Prostate gland (tissue), 2 donors: ENCODE measurements at places on chromosomes 1 and 21.

DNA sequence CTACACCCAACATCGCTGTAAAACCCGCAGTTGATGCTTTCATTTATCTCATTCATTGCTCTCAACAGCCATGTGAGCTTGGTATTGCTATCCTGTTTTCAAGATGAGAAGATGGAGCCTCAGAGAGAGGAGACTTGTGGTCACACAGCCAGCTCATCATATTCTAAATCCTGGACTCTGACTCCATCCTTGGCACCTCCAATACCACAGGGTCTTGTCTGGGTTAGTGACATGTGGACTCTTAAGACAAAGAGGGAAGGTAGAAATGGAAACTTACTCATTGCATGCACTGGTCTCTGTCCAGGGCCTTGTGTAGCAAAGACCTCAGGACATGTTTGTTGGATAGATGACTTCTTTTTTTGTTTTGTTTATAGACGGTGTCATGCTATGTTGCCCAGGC, 7.0 kb upstream of the RNF19B start:
- DNase-seq = no peak

GRCh38 chr1:179310721-179311120, 17.1 kb downstream of the SOAT1 start:
- no peak for DNase-seq

DNA sequence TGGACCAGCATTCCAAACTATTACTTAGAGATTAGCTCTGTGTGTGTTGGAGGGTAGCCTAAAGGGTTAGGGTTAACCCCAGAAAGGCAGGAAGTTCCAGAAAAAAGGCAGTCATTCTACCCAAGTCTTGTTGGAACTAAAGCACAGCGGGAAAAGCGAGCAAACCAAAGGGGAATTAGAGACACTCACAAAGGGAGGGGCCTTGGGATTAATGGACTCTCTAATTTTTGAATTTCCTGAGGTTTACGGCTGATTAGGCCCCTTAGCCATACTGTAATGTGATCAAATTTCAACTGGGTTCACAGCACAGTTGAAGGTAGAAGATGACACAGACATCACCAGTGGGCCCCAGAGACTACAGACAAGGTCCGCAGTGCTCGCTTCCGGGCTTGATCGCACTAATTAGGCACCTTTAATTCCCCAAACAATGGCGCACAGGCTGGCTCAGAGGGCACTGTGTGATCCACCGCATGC, 28.3 kb downstream of the CAPZB start:
- DNase-seq = no peak

DNA sequence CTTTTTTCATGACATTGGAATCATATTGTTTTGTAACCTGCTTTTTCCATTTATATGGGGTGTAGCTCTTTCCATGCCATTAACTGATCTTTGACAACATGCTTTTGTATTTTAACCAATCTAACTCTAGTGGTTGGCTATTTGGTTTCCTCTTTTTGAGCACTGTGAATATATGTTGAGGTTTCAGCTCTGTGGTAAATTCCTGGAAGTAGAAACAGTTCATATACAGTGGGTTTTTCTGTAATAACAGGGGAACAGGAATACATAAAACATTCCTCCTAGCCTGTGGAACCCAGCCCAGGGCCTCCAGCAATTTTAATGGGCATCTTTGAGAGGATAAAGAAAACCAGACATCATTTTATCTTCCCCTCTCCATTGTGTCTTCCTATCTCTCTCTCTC, 17.4 kb downstream of the AZIN2 start:
- DNase-seq = no peak

GRCh38 chr1:219666242-219666641, 53.3 kb upstream of the ZC3H11B start:
- no peak for DNase-seq

DNA sequence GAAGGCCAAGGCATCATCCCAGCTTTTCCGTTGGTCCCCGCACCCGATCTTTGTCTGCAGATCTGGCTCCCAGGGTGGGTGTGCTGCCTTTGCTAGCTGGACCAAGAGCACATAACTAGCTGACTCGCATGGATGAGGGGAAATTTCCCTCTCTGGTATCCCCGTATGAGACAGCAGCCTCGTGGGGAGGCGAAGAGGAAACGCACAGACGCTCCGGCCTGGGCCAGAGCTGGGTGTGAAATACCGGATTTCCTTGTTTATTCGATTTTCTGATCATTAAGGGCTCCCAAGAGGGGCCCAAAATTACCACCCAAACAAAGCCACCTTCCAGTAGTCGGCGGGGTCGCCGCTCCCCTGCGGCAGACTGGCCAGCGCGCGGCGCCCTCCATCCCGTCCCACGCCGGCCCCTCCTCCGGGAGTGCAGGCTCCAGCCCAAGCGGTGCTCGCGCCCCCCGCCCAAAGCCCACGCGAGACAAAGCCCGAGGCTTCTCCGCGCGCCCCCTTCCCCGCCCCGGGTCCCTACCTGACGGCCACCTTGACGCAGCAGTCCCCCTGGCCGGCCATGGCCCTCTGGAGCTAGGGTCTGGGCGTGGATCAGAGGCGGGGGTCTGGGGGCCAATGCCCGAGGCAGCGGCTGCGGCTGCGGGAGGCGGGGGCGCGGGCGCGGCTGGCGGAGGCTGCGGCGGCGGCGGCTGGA, 546 bp downstream of the KIF21B start:
- no peak for DNase-seq

GRCh38 chr1:9095818-9096217, 26.4 kb upstream of the SLC2A5 start:
- no peak for DNase-seq

GRCh38 chr1:196659471-196659870, 7.6 kb downstream of the CFH start:
- DNase-seq = no peak

- no peak for DNase-seq
Observed at GRCh38 chr1:8821084-8821483, 3.6 kb upstream of the RERE start.

- DNase-seq = no peak
Observed at GRCh38 chr1:191490303-191490702, 668.0 kb upstream of the RGS18 start.

- DNase-seq = no peak
Observed at GRCh38 chr1:40625076-40625475, 40.4 kb downstream of the RIMS3 start.

GRCh38 chr1:114716304-114717170, at the start of gene NRAS:
Gene NRAS, minus strand, starts transcription at chr1:114716771. Its CDS starts 611 bp downstream, at chr1:114716160.
- DNase-seq = peak; percentile 92

DNA sequence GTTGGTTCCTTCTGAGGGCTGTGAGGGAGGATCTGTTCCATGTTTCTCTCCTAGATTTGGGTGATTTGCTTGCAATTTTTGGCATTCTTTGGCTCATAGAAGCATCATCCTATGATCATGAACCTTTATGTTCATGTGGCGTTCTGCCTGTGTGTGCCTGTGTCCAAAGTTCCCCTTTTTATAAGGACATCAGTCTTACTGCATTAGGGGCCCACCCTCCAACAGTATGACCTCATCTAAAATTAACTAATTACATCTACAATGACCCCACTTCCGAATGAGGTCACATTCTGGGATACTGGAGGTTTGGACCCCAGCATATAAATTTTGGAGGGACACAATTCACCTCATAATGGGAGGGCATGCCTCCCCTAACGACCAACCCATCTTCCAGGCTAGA, 12.8 kb upstream of the CAMK1G start:
- no peak for DNase-seq

GRCh38 chr1:245200146-245200545, 45.4 kb downstream of the KIF26B start:
- no peak for DNase-seq

DNA sequence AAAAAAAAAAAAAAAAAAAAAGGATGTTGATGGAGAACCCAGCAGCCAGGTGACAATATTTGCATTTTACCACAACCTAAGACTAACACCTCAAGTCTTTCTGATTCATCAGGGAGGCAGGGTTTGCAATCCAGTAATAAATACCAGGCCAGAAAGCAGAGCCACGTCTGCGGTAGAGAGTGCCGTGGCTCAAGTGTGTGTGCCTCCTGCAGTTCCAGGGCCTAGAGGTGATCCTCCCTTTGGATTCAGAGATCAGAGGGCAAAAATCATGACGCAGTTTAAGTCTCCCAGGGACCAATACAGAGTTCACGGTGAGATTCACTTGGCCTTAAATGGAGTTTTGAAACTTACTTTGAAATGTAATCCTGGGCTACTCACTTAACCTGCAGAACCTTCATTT, 34.9 kb downstream of the TMCO4 start:
- no peak for DNase-seq

DNA sequence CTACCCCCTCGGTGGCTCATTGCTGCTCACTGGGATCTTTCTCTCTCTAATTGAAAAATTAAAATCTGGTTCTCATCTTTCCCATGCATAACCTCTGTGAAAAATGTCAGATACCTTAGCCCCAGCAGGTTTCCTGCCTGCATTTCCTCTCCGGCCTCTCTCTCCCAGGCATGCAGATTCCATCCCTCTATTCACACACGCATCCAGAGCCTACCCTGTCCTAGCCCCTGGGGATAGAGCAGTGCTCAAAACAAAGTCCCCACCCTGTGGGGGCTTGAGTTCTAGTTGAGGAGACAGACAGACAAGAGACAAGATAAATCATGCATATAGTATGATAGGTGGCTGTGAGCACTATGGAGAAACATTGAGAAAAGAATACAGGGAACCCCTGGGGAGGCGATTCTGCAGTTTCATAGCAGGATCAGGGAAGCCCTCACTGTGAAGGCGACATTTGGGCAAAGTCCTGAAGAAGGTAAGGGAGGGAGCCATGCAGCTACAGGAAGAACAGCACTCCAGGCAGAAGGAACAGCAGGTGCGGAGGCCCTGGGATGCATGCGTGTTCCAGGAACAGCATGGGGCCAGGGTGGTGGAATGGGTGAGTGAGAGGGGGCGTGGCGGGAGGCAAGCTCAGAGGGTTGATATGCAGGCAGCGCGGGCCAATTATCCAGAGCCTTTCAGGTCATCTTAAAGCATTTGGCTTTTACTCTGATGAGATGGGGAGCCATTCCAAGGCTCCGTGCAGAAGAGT, 3.5 kb upstream of the BSND start:
- no peak for DNase-seq

DNA sequence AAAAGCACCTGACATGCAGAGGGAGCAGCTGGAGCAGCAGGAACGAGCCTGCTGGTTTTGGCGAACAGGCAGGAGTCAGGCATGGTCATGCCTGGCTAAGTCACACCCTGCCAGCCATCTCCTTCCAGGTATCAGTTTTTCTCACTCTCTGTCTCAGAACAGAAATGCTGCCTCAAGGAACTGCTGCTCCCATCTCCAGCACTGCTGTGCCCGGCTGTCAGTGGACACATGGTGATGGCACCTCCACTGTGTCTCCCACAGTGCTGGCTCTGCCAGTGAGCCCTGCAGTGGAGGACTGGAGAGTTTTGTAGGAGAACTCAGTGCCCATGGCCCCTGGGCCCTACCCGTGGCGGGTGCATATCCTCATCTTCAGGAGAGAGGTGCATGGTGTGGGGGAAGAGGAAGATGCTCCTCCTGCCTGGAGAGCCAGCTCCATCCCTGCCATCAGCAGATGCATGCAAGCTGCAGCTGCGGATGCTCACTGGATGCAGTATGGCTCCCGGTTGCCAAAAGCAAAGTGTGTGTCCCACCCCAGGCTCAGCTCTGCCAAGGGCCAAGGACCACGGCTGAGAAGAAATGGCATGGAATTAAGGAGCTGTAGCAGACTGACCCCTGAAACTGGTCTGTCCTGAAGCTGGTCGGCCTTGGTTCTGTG, 114.7 kb downstream of the GRIK3 start:
- DNase-seq = no peak

DNA sequence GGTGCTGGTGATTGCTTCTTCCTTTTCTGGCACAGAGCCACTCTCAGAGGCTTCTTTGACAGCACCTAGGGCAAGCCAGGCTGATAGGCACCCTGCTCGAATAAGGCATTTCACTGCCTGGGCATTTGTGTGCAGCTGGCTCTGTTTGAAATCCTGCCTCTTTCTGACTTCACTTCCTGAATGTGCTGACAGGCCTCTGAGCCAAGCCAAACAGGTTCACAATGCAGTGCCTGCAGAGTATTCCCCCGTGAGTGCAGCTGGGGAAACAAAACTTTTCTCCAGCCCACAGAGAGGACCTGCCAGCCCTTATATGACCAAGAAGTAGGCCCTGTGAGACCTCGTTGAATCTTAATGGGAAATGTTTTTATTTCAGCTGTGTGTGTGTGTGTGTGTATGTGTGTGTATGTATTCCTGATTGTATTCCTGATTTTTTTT, 10.4 kb downstream of the JUN start:
- DNase-seq = peak; percentile 74

GRCh38 chr21:29168891-29169315, 38.5 kb downstream of the MAP3K7CL start:
- no peak for DNase-seq

- no peak for DNase-seq
Observed at GRCh38 chr1:22053861-22054770, 1.6 kb downstream of the CDC42 start.

- DNase-seq = no peak
Observed at GRCh38 chr1:34115233-34115632, 49.8 kb downstream of the CSMD2 start.

- no peak for DNase-seq
Observed at GRCh38 chr1:223180731-223181321, 37.8 kb upstream of the TLR5 start.

DNA sequence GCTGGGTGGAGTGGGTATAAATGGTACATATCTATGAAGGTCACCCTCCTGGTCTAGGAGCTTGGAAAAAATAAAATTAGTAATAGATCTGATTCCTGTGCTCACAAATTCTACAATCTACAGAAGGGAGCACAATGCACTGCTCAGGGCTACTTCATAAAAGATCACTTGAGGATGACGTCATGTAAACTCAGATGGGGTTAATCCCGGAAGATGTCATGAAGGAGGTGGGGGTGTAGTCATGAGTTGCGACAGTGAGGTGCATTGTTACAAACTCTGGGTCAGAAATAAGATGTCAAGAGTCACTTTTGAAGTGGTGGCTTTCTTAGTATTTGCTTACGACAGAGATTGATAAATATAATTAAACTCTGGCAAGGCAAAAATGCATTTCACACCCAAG, 68.2 kb downstream of the LHX9 start:
- DNase-seq = no peak
